Left ventricle myocardium superior (tissue), 1 donor: ENCODE measurements at places on chromosomes 7 and 10. TPM values are rescaled to one million over a fixed set of nuclear protein-coding genes. Genes with fewer than 3 reads are reported as not detected.

Gene CLCN1
- total RNA-seq: not detected

Gene STEAP1
- total RNA-seq: 1.5 TPM

Gene CYP17A1
- not detected for total RNA-seq

Gene NIPSNAP2
- 374 TPM for total RNA-seq

Gene EIF4EBP2
- 88.4 TPM for total RNA-seq

GRCh38 chr10:6204341-6205191, 1.8 kb downstream of the PFKFB3 start:
- peak; percentile 79 for DNase-seq

DNA sequence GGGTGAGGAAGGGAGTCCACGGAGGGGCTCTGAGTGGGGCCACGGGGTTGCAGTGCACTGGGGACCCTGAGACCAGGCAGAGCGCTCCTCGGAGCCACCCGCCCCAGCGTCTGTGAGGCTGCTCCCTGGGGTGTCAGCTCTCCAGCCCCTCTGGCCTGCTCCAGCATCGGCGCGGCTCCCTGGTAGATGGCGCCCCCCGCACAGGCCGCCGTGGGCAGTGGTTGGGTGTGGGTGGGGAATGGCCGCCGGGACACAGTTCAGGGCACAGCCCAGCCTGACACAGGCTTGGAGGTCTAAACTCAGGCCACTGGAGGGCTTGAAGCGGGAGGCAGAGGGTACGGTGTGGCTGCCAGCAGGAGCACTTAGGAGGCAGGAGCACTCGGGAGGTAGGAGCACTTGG, 222.6 kb upstream of the PPP2R2D start:
- DNase-seq: no peak
